Glutamatergic neuron (in vitro differentiated cells): ENCODE measurements at places on chromosomes 3 and 15.

DNA sequence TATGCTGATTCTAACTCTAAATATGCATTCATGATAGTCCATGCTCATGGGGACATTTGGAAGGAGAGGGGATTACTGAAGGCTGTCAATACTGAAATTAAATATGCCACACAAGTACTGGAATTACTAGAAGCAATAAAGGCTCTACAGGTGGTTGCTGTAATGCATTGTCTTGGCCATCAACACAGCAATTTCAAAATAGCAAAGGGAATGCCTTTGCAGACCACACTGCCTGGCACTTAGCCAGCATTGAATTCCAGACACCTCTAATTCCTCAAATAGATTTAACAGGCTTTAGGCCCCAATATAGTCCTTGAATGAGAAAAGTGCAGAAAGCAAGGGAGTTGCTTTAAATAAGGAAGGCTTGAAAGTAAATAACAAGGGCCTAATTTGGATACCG is 115.8 kb upstream of the PLCL2 start:
- no peak for DNase-seq

DNA sequence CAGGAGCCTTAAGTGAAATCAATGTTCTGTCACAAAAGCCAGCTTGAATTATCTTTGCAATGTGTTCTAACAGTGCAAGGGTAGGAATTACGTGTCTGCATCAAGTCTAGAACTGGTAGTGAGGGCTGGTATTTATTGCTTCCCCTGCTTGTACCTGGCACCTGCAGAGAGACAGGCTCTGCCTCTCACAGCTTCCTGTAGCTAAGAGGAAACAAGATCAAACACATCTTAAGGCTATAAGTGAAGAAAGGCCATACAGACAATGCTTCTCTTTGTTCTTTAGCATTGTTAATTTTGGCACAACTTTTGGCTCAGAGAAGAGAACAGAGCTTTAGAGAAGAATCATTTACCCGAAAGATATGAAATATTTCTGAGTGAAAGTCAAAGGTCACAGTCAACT is 479.9 kb downstream of the GRM7 start:
- no peak for DNase-seq

GRCh38 chr3:55127565-55127964 is 199.7 kb upstream of the LRTM1 start:
- no peak for DNase-seq

GRCh38 chr3:186935133-186935532 is 4.8 kb downstream of the ST6GAL1 start:
- no peak for DNase-seq

- DNase-seq = no peak
These were observed 272.5 kb downstream of the TBC1D5 start for GRCh38 chr3:17469954-17470353.

DNA sequence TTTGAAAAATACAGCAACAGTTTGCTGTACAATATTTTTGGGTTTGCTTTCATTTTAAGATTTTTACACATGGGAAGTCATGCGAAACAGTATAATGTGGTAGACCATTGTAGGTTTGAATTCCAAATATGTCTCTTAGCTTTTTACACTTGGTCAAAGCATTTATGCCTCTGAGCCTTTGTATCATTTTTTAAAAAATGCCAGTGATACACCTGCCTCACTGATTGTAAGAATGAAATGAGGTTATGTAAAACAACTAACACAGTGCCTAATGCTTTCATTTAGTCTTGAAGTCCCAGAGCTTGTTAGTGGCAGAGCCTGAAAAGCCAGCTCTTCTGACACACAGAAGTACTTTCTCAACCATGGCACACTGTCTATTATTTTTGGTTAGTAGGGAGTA is 202.0 kb downstream of the UBE2E2 start:
- DNase-seq = no peak

GRCh38 chr15:36688310-36689011 is 109.0 kb downstream of the CDIN1 start:
- no peak for DNase-seq

- DNase-seq = no peak
These were observed 23.9 kb downstream of the SEC22C start for GRCh38 chr3:42557854-42558253.

GRCh38 chr3:97810779-97811390 is 10.9 kb upstream of the CRYBG3 start:
- no peak for DNase-seq

DNA sequence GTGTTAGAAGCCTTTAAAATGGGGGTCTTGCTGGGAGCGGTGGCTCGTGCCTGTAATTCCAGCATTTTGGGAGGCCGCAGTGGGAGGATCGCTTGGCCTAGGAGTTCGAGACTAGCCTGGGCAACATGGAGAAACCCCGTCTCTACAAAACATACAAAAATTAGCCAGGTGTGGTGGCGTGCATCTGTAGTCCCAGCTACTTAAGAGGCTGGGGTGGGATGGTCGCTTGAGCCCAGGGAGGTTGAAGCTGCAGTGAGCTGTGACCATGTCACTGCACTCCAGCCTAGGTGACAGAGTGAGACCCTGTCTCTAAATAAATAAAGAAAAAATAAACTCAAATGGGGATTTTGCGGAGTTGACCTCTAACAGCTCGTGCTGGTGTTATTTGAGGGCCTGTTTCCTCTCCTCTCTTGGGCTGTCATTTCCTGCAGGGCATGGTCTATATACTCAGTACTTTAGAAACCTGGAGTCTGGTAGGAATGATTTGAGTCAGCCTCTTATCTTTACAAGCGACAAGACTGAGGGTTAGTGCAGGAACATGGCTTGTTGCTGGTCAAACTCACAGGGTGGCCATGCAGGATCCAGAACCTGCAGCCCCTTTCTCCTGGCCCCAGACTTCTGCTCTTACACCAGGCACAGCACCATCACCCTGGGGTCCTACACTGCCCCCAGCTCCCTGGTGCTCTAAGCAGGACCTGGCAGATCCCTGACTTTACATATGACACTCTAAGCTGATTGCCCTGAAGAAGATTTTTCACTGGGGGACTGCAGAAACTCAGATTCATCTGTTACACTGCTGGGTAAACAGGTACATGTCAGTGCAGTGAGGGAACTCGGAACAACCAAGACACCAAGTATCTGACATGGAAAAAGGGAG is 15.1 kb downstream of the EHD4 start:
- DNase-seq = no peak

DNA sequence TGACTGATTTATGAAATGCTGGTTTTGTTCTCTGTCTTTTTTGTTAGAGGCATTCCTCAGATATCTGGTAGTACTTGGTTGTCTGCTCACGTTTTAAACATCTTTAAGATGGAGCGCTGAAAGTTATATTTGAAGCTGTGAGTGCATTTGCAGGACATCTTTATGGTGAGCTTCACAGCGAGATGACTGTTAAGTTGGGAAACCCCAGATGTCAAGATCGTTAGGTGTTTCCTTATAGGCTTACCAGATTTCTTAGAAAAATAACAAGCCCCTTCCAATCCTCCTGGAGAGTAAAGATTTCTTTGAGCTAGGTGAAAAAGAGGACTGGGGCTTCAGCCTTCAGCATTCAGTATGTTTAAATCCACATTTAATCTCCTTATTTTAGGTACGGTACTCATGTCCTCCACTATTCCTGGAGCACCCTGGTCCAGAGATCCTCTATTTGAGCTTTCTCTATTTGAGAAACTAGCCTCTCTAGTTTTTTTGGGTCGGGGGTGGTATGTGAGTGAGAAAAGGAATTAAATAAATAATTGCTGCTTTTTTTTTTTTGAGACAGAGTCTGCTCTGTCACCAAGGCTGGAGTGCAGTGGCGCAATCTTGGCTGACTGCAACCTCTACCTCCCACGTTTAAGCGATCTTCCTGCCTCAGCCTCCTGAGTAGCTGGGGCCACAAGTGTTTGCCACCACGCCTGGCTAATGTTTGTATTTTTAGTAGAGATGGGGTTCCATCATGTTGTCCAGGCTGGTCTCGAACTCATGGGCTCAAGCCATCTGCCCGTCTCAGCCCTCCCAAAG is 72.3 kb downstream of the ZNF609 start:
- DNase-seq = no peak

- DNase-seq = no peak
These were observed 546.0 kb upstream of the TBL1XR1 start for GRCh38 chr3:177743173-177743890.

DNA sequence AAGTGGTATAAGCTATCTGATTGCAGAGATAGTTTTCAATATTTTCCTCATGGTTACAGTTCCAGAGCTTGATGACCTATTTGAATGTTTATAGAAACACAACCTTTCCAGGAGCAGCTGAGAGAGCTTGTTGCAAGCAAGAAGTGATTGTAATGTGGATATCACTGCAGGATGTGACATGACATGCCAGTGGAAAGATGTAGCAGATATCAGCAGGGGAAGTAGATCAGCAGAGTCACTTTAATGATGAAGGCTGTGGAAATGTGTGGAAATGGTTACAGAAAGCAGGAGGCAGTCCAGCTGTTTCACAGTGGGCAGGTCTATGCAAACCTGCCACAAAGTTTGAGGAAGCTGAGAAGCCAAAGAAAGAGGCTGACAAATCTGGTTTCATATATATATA is 21.0 kb downstream of the TMEM158 start:
- DNase-seq = no peak

- no peak for DNase-seq
These were observed 128.3 kb downstream of the WDR76 start for GRCh38 chr15:43955140-43955539.
